ENCODE measurements at places on chromosomes 12 and 14. TPM values are rescaled to one million over a fixed set of nuclear protein-coding genes. Genes with fewer than 3 reads are reported as not detected.

Gene A2M
- 683 TPM for total RNA-seq

Gene CDH24
- total RNA-seq = 1.4 TPM

Gene PRPH
- not detected for total RNA-seq

- peaks cover 29% of the 10 kb centered on the region for H3K36me3 ChIP-seq
- no peak overlapping the region for H3K27ac ChIP-seq
- H3K4me1 ChIP-seq = peaks cover 8% of the 10 kb centered on the region
Observed at GRCh38 chr12:121227294-121227693, 17.4 kb downstream of the P2RX4 start.

GRCh38 chr12:8637666-8638065 is 25.0 kb downstream of the MFAP5 start:
- no peaks in the 10 kb centered on the region for H3K36me3 ChIP-seq
- no peaks in the 10 kb centered on the region for H3K4me1 ChIP-seq
- no peaks in the 10 kb centered on the region for H3K27me3 ChIP-seq
- peak; percentile 55 for DNase-seq

DNA sequence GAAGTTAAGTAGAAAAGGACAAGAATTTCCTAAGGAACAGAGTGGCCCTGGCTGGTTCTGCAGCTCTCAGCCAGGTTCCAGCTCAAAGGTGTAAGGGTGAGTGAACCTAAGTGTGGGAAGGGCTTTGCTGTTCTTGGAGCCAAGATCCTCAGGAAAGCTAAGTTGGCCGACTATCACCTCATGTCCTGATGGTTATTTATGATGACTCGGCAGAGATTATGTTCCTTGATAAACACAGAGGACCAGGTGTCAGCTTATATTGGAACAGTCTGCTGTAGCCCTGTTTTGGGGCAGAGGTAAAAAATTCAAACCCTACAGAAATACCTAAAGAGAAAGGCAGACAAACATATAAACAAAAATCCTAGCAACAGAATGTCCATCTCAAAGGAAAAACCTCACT is 128.5 kb downstream of the TBX3 start:
- no peaks in the 10 kb centered on the region for H3K36me3 ChIP-seq
- H3K4me3 ChIP-seq = no peak overlapping the region
- H3K27ac ChIP-seq = no peak overlapping the region
- H3K27me3 ChIP-seq = no peaks in the 10 kb centered on the region
- no peak for DNase-seq
- no peaks in the 10 kb centered on the region for H3K4me1 ChIP-seq

Gene HSPA2
- total RNA-seq = 151 TPM

Gene GPR84
- 0.43 TPM for total RNA-seq

- no peak for DNase-seq
- no peaks in the 10 kb centered on the region for H3K4me1 ChIP-seq
- H3K27ac ChIP-seq = no peak overlapping the region
- H3K36me3 ChIP-seq = peaks cover 4% of the 10 kb centered on the region
Observed at GRCh38 chr12:55937981-55938380, 7.0 kb downstream of the DGKA start.
